ENCODE measurements at places on chromosomes 5 and 9.

- DNase-seq, result no peak
Observed at GRCh38 chr9:5430912-5431311, 6.8 kb downstream of the PLGRKT start.

- DNase-seq, result no peak
Observed at GRCh38 chr5:32360906-32361305, 48.2 kb upstream of the MTMR12 start.

GRCh38 chr9:2378266-2378665 is 243.3 kb upstream of the VLDLR start:
- DNase-seq, result no peak

DNA sequence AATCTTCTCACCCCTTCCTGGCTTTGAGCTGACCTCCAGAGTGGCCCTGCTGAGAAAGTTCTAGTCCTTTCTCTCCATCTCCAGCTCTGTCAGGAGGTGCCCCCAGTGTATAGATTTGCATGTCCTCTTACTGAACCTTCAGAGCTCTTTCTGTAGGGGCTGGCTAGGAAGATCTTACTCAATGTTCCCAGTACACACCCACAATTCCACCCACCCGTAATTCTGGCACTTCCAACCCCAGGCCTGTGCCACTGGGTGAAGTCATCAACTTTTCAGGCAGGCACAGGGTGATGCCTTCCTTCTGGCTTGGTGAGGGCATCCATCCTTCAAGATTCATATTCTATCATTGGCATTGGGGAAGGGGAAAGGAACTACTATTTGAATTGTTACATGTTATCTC is 75.9 kb downstream of the ACER2 start:
- DNase-seq, result no peak

GRCh38 chr9:101495810-101496209 is 37.8 kb upstream of the RNF20 start:
- no peak for DNase-seq

GRCh38 chr5:76622973-76623596 is at the start of gene F2RL2:
Gene F2RL2, minus strand, starts transcription at chr5:76623403. Its CDS starts 173 bp downstream, at chr5:76623230.
- no peak for DNase-seq

DNA sequence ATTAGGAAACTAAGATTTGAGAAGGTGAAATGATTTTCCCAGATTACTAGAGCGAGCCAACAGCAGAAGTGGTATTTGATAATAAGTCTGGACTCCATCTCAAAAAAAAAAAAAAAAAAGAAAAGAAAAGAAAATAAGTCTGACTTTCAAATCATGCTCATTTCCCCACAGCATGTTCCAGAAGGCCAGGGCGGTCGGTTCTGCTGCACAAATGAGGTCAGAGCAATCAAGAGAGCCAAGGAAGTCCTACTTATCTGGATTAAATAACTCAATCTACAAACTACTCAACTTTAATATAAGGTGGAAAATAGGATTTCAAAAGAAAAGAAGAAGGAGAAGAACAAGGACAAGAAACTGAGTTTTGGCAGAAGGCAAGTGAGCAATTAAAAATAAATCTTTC is 130.4 kb upstream of the RASA1 start:
- DNase-seq, result no peak

- DNase-seq, result no peak
Observed at GRCh38 chr9:135136991-135137832, 49.7 kb downstream of the OLFM1 start.

DNA sequence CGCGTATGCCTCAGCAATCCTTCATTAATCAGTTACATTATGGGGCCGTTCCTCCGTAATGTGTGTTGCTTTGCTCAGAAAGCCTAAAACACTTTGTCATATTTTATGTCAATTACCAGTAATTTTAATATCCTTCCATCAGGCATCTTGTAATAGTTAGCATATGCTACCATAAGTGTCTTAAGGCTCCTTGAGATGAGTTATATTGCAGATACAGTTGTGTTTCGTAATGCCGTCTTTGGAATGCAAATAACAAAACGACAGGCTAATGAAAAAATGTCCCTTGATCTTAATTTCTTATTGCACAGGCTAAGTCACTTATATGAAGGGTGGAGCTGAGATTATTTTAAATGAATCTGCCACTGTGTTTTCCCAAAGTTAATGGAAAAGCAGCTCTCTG is 50.5 kb downstream of the TBCA start:
- DNase-seq, result no peak

DNA sequence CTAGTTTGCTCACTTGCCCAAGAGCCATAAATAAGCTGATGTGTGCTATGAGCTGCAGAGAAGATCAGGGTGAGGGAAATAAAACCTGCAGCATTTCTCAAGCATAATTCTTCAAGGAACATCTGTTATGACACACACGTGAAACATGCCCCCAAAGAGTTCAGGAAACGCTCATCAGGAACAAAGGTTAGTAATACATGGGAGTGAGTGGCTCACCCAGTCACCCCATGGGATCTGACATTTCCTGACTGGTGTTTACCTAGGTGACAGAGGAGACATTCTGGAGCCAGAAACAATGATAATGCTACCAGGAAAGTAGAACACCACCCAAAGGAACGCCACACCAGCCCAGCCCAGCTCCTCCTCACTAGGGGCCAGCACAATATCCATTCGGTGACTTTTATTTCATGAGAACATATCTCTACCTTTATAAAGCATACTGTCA is 66.0 kb downstream of the FRMD3 start:
- peak; percentile 20 for DNase-seq

- DNase-seq, result no peak
Observed at GRCh38 chr5:102886586-102886985, 131.5 kb downstream of the PAM start.

GRCh38 chr9:109113254-109113653 is 6.5 kb downstream of the TMEM245 start:
- no peak for DNase-seq

DNA sequence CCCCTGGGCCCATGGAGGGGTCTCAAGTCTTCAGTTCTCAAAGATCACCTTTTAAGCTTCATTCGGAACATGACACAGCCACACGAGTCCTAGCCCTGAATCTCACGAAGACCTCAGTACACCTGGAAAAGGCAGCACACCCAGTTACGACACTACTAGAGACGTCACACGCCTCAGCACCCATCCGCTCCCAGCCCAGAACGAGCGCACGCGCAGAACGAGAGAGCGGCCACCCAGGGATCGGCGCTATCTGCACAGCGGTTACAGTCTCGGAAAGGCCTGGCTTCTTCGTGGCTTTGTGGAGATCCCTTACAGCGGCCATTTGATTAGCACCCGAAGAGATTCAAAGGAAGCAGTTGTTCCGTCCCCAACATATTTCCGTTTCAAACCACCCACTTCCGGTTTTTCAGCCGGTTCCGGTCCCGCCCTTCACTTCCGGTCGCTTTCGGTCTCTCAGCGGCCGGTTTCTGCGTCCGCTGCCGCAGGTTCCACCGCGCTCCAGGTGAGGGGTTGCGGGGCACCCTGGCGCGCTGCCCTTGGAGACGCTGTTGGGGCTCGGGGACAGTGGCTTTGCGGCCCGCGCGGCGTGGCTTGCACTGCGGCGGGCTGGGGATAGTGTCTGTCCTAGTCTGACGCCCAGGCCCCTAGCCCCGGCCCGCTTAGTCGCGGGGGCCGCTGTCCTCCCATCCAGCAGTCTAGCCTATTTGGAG is at the start of gene UBLCP1:
TSS of gene UBLCP1 (plus strand) at position 432 of the 710 bp plus-strand sequence. CDS start 5,626 bp downstream, outside the sequence.
- DNase-seq, result peak; percentile 77

DNA sequence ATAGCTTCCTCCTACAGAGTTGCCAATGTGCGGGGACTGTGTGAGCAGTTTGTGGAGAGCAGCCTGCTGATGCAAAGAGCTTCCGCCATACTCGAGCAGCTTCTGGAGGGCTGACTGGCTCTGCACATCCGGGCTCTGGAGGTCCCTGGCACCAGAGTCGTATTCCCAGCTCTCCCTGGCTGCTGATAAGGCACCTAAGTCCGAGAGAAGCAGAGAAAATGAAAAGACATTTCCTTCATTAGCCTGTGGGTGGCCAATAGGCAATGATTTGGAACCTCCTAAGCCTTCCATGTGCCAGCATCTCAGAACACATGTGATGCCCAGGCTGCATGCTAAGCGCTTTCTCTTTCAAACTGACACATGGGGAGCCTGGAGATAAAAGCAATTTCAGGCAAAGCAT is 94.3 kb downstream of the TSSK1B start:
- DNase-seq, result no peak

DNA sequence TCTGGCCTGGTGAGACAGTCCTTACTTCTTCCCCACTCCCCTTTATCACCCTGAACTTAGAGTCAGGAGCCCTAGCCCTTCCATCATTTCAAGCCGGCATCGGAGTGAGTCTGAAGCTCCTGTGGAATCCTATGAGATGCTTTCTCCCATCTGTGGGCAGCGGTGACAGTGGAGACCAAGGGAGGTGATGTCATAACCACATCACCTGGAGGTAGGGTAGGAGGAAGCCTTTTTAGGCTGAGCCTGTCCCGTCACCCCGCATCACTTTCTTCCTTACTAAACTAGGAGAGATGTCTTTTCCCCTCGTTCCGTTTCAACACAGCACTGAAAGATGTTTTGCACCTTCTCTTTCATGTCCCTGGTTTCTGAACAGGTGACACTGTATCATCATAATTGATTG is 124.1 kb upstream of the WWC1 start:
- no peak for DNase-seq

GRCh38 chr9:132210472-132211145 is 48.8 kb downstream of the NTNG2 start:
- DNase-seq, result peak; percentile 46

- DNase-seq, result no peak
Observed at GRCh38 chr9:104448036-104448435, 56.0 kb upstream of the OR13F1 start.

GRCh38 chr5:24623031-24623430 is 21.7 kb downstream of the CDH10 start:
- DNase-seq, result no peak

GRCh38 chr5:79843450-79844388 is 147.3 kb downstream of the MTX3 start:
- no peak for DNase-seq

DNA sequence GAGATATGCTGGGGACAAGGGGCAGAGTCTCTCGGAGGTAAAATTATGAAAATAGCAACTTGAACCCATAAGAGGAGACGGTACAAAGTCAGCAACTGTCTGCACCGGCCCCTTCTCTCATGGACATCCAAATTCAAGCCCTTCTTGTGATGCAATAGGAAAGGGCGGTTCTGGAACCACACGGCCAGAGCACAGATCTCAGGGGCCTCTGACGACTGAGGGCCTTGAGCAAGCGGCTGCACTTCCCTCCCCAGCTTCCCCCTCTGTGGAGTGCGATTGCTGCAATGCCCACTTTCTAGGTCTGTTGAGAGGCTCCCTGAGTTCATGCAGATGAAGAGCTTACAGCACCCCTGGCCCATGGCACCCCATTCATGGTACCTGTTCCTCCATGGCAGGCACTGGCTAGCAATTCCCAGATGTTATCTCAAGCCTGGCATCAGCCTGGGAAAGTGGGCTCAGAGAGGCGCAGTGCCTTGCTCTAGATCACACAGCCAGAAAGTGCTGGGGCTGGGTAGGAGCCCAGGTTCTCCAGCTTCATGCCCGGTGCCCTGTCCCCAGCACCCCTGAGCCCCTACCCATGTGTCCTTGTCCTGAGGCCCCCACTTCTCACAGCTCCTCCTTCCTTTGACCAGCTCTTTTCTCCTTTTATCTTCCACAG is 17.7 kb upstream of the CPLX2 start:
- DNase-seq, result peak; percentile 92

DNA sequence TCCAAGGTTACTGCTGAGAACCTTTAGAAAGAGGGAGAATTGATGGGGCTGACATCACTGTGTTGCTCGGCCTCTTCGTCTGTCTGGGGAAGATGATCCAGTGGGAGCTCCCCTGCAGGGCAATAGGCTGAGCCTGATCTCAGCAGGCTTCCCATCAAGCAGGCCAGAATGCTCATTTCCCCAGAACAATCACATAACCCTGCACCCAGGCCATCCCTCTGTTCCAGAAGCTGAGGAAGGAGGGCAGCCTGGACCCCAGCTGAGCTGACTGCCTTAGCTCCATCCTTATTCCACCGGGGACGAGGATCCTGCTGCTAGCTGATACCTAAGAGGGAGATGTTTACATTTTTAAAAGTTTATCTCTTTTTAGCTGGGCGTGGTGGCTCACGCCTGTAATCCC is 11.6 kb upstream of the CDC23 start:
- no peak for DNase-seq

- no peak for DNase-seq
Observed at GRCh38 chr5:82422001-82422740, 144.0 kb upstream of the RPS23 start.

GRCh38 chr5:114467729-114468128 is 105.9 kb downstream of the KCNN2 start:
- peak; percentile 66 for DNase-seq

- no peak for DNase-seq
Observed at GRCh38 chr9:134518004-134518606, 123.5 kb upstream of the COL5A1 start.

DNA sequence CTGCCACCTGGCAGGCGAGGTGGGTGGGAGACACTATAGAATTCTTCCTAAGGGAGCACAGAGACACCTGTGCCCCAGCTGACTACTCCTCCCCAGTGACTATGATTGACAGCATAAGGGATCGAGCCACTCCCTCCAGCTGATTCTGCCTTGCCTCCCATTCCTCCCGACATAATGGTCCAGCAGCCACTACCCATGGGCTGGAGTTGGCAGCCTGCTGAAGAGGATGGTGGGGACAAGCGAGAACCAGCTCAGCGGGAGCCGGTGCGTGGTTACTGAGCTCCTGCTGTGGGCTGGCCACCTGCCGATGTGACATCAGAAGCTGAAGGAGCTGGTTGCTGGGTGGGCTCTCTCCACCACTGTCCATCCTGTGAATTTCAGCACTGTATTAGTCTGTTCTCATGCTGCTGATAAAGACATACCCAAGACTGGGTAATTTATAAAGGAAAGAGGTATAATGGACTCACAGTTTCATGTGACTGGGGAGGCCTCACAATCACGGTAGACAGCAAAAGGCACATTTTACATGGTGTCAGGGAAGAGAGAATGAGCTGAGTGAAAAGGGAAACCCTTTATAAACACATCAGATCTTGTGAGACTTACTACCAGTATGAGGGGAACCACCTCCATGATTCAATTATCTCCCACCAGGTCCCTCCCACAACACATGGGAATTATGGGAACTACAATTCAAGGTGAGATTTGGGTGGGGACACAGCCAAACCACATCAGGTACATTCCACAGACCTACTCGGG is 12.1 kb upstream of the NCS1 start:
- DNase-seq, result no peak

- no peak for DNase-seq
Observed at GRCh38 chr5:180472269-180472668, 21.9 kb upstream of the CNOT6 start.

- DNase-seq, result no peak
Observed at GRCh38 chr5:144864118-144864517, 693.4 kb downstream of the KCTD16 start.

- DNase-seq, result no peak
Observed at GRCh38 chr9:113536166-113536482, 72.6 kb downstream of the RGS3 start.

DNA sequence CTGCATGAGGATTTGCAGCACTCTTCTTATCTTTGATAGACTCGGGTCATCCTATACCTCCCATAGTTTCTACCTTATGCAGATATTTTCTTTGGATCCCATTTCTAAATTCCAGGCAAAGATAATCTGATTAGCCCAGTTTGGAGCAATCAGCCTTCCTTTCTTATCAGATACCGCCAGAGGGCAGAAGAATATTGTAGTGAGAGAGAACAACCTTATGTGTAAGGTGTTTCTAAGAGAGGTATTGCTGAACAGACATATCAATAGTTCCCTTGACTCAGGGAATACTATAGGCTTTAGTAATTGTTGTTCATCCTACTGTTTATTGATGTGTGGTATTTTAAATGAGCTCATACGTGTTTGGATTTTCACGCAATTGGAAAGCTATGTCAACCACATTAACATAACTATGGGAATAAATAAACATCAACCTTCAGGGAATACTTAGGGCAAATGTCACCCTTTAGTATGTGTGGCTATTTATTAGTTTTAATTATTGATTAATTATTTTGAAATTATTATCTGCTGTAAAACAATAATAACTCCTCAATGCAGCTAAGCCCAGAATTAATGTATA is 1435.2 kb upstream of the CDH9 start:
- DNase-seq, result no peak
